BE2C (cell line): ENCODE measurements at places on chromosomes 11 and 22.

- peak; percentile 49 for DNase-seq
These were observed 10.9 kb downstream of the PIM3 start for GRCh38 chr22:49971232-49972162.

- peak; percentile 60 for DNase-seq
These were observed 624 bp downstream of the CBL start for GRCh38 chr11:119206511-119207414.

- no peak for DNase-seq
These were observed 57.2 kb downstream of the SPECC1L start for GRCh38 chr22:24327832-24328231.

DNA sequence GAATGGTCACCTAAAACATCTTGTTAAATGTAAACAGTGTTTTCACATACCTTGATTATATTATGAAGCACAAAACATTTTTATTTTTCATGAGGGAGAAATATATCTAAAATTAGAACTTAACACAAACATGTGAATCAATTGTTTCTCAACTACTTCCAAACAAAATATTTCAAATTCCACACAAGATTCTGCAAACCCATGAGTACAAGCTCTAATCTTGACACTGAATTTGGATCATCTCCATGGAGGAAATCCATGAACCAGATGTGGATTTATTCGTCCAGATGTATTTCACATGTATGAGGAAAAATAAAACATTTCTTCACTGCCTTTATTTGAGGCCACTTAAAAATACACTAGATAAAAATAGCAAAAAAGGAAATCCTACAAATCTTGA lies 184.2 kb downstream of the SBF2 start:
- no peak for DNase-seq

- no peak for DNase-seq
These were observed 13.7 kb upstream of the DRD2 start for GRCh38 chr11:113488931-113489351.
